Prostate gland (tissue), 2 donors: ENCODE measurements at places on chromosomes 11 and 22. TPM values are rescaled to one million over a fixed set of nuclear protein-coding genes. Genes with fewer than 3 reads are reported as not detected.

Gene NPAT
- total RNA-seq = 25.3 TPM

Gene BRD1
- 74.2 TPM for total RNA-seq

Gene OR5B2
- not detected for total RNA-seq

Gene HEPHL1
- 0.17 TPM for total RNA-seq

Gene ARHGAP20
- total RNA-seq = 3.7 TPM

Gene RAPSN
- total RNA-seq = 1.3 TPM
